ENCODE measurements at places on chromosomes 12 and 14. TPM values are rescaled to one million over a fixed set of nuclear protein-coding genes. Genes with fewer than 3 reads are reported as not detected.

DNA sequence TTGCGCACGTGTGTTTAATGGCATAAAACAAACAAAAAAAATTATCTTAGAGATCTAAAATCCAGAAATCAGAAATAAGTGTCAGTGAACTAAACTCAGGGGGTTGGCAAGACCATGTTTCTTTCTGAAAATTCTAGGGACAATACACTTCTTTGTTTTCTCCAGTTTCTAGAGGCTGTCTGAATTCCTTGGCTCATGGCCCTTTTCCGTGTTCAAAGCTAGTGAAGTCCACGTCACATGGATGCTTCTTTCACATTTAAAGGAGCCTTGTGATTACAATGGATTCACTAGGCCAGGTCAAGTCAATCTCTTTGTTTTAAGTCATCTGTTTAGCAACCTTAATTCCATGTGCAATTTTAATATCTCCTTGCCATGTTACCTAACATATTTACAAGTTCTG lies 22.4 kb downstream of the SLCO1B3 start:
- DNase-seq = no peak
- no peaks in the 10 kb centered on the region for H3K36me3 ChIP-seq
- no peak overlapping the region for H3K27ac ChIP-seq
- no peaks in the 10 kb centered on the region for H3K27me3 ChIP-seq
- no peak overlapping the region for H3K4me3 ChIP-seq

DNA sequence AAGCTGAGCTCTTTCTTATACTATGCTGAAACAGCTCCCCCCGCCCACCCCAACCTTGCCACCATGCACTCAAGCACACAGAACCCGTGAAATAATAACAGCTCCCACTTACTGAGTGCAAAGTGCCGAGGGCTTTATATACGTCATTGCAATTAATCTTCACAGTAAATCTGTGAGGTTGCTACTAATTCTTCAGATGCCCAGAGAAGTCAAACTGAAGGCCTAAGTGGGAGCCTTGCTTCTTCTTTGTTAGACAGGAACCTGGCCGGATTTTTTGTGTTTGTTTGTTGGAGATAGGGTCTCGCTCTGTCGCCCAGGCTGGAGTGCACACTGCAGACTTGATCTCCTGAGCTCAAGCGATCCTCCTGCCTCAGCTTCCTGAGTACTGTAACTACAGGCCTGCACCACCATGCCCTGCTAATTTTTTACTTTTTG lies 34.0 kb downstream of the VCPKMT start:
- no peaks in the 10 kb centered on the region for H3K36me3 ChIP-seq
- no peak overlapping the region for H3K4me3 ChIP-seq
- no peak overlapping the region for H3K27ac ChIP-seq
- DNase-seq = no peak
- no peaks in the 10 kb centered on the region for H3K4me1 ChIP-seq

DNA sequence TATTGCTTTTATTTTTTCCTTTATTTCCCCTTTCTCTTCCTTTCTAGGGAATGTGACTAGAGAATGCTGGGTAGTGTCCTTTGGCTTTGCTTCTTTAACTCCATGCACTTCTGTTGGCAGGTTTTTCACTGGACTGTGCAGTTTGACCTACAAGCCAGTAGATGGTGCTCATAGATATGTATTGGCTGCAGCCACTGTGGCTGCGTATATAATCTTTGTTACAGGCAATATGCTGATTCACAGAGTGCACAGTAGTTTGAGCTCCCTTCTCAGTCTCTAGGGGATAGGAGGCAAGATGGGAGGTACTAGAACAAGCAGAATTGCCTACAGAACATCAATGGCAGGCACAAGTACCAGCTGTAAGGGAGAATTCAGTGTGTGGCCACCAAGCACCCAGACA lies 503.5 kb downstream of the LRFN5 start:
- no peak overlapping the region for H3K4me3 ChIP-seq
- H3K27me3 ChIP-seq = no peaks in the 10 kb centered on the region
- no peaks in the 10 kb centered on the region for H3K4me1 ChIP-seq
- H3K36me3 ChIP-seq = no peaks in the 10 kb centered on the region

- H3K4me3 ChIP-seq = no peak overlapping the region
- DNase-seq = no peak
- H3K36me3 ChIP-seq = no peaks in the 10 kb centered on the region
- H3K27ac ChIP-seq = no peak overlapping the region
Measured at GRCh38 chr14:93543766-93544165, 113.0 kb downstream of the UNC79 start.

LRP1-AS gene
- not detected for total RNA-seq

PLEKHD1 gene
- not detected for total RNA-seq

DNA sequence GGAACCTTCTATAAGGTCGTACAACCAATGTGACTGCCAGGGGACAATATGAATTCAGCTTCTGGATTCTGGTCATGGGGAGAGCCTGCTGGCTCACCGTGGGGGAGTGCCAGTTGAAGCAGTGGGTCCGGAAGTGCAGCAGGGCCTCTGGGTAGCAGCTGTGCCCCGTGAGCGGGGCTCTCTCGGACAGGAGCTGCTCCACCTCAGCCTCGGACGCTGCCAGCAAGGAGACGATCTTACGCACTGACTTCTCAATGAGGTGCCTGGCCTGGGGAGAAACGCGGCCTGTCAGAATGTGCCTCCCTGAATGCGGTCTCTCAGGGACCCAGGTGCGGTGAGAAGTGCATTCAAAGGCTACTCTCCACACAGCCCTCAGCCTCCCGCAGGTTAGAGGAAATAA lies 42.0 kb downstream of the LGMN start:
- H3K27me3 ChIP-seq = no peaks in the 10 kb centered on the region
- H3K4me1 ChIP-seq = peaks cover 3% of the 10 kb centered on the region
- no peak overlapping the region for H3K4me3 ChIP-seq

GRCh38 chr12:53402871-53403270 lies 20.8 kb upstream of the AMHR2 start:
- H3K36me3 ChIP-seq = peaks cover 16% of the 10 kb centered on the region
- DNase-seq = no peak
- no peaks in the 10 kb centered on the region for H3K27me3 ChIP-seq
- no peaks in the 10 kb centered on the region for H3K4me1 ChIP-seq

DNA sequence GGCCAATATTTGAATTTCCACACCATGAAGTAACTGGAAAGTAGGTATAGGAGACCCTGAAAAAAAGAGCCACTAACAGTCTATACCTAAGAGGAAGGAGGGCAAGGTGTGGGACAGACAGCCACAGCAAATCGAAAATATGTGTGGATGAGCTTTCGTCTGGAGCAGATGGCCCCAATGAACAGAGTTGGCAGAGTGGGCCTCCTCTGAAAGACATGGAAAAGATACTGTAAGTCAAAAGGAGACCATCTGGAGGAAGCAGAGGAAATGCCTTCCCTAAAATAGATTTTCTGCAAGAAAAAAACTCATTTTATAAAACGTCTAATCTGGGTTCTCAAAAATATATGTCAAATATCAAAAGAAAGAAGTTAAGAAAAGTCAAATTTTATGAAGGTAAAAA lies 157.2 kb upstream of the PRKD1 start:
- no peak overlapping the region for H3K4me3 ChIP-seq
- no peak for DNase-seq
- no peak overlapping the region for H3K27ac ChIP-seq
- no peaks in the 10 kb centered on the region for H3K27me3 ChIP-seq
- no peaks in the 10 kb centered on the region for H3K4me1 ChIP-seq

GAS2L3 gene
- 5.1 TPM for total RNA-seq

ABCB9 gene
- total RNA-seq = 6.6 TPM

DNA sequence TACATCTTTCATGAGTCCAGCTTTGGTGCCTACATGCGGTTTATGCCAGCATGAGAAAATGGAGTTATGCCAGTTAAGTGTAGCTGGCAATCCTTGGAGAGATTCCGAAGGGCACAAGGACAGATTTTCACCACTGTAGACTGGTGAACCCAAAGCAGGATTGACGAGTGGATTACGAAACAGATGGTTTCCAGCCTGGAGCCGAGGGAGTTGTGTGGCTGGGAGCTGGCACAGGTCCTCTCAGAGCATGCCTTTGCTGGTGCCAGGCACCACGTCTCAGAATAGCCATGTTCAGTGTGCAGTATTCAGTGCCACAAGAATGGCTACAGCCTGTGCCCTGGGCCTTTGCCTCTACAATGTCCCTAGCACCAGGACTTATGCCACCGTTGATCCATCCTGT lies 13.2 kb downstream of the KCNH3 start:
- peaks cover 4% of the 10 kb centered on the region for H3K27me3 ChIP-seq
- H3K36me3 ChIP-seq = no peaks in the 10 kb centered on the region
- peak; percentile 77 for DNase-seq
- no peak overlapping the region for H3K27ac ChIP-seq
- no peak overlapping the region for H3K4me3 ChIP-seq

GRCh38 chr14:81386290-81386745 lies 13.8 kb downstream of the STON2 start:
- H3K36me3 ChIP-seq = no peaks in the 10 kb centered on the region
- DNase-seq = no peak
- H3K4me3 ChIP-seq = no peak overlapping the region

DNA sequence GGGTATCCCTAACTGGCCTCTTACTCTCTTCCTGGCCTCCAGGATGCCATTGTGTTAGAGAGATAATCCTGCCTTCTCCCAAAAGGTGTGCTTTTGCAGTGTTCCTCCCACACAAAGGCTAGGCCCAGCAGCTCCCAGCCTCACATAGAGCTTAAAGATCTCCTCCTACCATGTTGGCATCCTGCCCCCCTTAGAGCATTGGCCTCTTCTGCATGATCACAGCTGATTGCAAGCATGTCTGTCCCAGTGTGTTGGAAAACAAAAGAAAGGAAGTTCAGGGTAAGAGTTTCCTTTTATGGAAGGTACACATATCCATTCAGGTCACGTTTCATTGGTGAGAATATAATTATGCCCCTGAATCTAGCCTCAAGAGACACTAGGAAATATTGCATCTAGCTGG lies 405.4 kb downstream of the TMTC2 start:
- no peak for DNase-seq
- no peaks in the 10 kb centered on the region for H3K4me1 ChIP-seq
- H3K27me3 ChIP-seq = no peaks in the 10 kb centered on the region
- H3K4me3 ChIP-seq = no peak overlapping the region
- no peaks in the 10 kb centered on the region for H3K36me3 ChIP-seq

PRPH gene
- not detected for total RNA-seq

DNA sequence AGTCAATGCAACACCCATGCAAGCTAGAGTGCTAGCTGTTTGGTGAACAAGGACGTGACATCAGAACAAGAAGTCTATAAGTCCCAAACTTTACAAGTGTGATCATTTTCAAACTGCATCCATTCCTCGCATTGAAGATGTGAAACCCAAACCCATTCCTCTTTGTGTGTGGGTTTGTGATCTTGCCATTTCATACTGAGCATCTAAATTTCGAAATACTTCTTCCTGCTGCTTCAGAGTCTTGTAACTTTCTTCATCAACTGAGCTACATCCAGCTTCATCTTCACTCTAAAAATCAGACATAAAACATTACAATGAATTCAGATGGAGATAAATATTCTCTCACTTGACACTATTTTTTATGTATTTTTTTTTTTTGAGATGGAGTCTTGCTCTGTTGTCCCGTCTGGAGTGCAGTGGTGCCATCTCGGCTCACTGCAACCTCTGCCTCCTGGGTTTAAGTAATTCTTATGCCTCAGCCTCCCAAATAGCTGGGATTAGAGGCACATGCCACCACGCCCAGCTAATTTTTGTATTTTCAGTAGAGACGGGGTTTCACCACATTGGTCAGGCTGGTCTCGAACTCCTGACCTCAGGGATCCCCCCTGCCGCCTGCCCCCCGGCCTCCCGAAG lies 4.8 kb upstream of the ZCCHC8 start:
- no peak overlapping the region for H3K4me3 ChIP-seq
- no peak overlapping the region for H3K27ac ChIP-seq
- no peak for DNase-seq
- H3K27me3 ChIP-seq = no peaks in the 10 kb centered on the region

CEBPE gene
- not detected for total RNA-seq

- H3K4me1 ChIP-seq = no peaks in the 10 kb centered on the region
- no peaks in the 10 kb centered on the region for H3K36me3 ChIP-seq
- no peak overlapping the region for H3K4me3 ChIP-seq
- DNase-seq = no peak
Measured at GRCh38 chr14:106501898-106502297, 975.5 kb downstream of the TMEM121 start.

GRCh38 chr12:128961957-128962356 lies 108.7 kb downstream of the GLT1D1 start:
- H3K4me3 ChIP-seq = no peak overlapping the region
- H3K36me3 ChIP-seq = no peaks in the 10 kb centered on the region
- H3K4me1 ChIP-seq = no peaks in the 10 kb centered on the region

GRCh38 chr14:81433378-81433777 lies 33.3 kb upstream of the STON2 start:
- H3K27ac ChIP-seq = no peak overlapping the region
- DNase-seq = no peak
- peaks cover 12% of the 10 kb centered on the region for H3K27me3 ChIP-seq

- no peaks in the 10 kb centered on the region for H3K27me3 ChIP-seq
- H3K4me1 ChIP-seq = peaks cover 9% of the 10 kb centered on the region
- no peak for DNase-seq
- H3K27ac ChIP-seq = no peak overlapping the region
- no peaks in the 10 kb centered on the region for H3K36me3 ChIP-seq
Measured at GRCh38 chr12:4603421-4603820, 41.4 kb downstream of the DYRK4 start.

CATSPERB gene
- total RNA-seq = not detected

GRCh38 chr14:101716956-101717662 lies 44.4 kb upstream of the PPP2R5C start:
- DNase-seq = no peak
- no peaks in the 10 kb centered on the region for H3K27me3 ChIP-seq
- no peak overlapping the region for H3K27ac ChIP-seq
- H3K36me3 ChIP-seq = no peaks in the 10 kb centered on the region

C14orf132 gene
- total RNA-seq = 8.6 TPM

GRCh38 chr14:20787025-20787424 lies 6.0 kb downstream of the RNASE6 start:
- no peak overlapping the region for H3K4me3 ChIP-seq
- no peaks in the 10 kb centered on the region for H3K4me1 ChIP-seq
- no peak for DNase-seq
- H3K27me3 ChIP-seq = no peaks in the 10 kb centered on the region
- no peaks in the 10 kb centered on the region for H3K36me3 ChIP-seq

- no peak overlapping the region for H3K4me3 ChIP-seq
- no peak for DNase-seq
Measured at GRCh38 chr12:113456199-113456598, 15.5 kb downstream of the LHX5 start.

GRCh38 chr12:23504043-23504442 lies 445.4 kb downstream of the SOX5 start:
- no peaks in the 10 kb centered on the region for H3K27me3 ChIP-seq
- no peaks in the 10 kb centered on the region for H3K36me3 ChIP-seq
- no peaks in the 10 kb centered on the region for H3K4me1 ChIP-seq
- H3K4me3 ChIP-seq = no peak overlapping the region
- no peak overlapping the region for H3K27ac ChIP-seq
- no peak for DNase-seq

OR9K2 gene
- total RNA-seq = not detected

MIP gene
- not detected for total RNA-seq

HOTAIR gene
- total RNA-seq = not detected

TAS2R30 gene
- 16.0 TPM for total RNA-seq

EPYC gene
- not detected for total RNA-seq

GRCh38 chr14:70013271-70013873 lies 134.2 kb downstream of the SMOC1 start:
- H3K27me3 ChIP-seq = no peaks in the 10 kb centered on the region
- no peak overlapping the region for H3K27ac ChIP-seq
- DNase-seq = peak; percentile 69
- peaks cover 3% of the 10 kb centered on the region for H3K4me1 ChIP-seq

- no peak overlapping the region for H3K27ac ChIP-seq
- no peaks in the 10 kb centered on the region for H3K36me3 ChIP-seq
- no peaks in the 10 kb centered on the region for H3K4me1 ChIP-seq
- no peaks in the 10 kb centered on the region for H3K27me3 ChIP-seq
- H3K4me3 ChIP-seq = no peak overlapping the region
Measured at GRCh38 chr14:79064214-79064613, 894.0 kb downstream of the NRXN3 start.
